Kasumi-1 (cell line): ENCODE measurements at places on chromosomes 13 and 19.

- no peak for DNase-seq
Observed at GRCh38 chr19:56740501-56740900, 68.9 kb upstream of the ZNF835 start.

- DNase-seq: no peak
Observed at GRCh38 chr13:41459432-41460073, 2.2 kb downstream of the RGCC start.

DNA sequence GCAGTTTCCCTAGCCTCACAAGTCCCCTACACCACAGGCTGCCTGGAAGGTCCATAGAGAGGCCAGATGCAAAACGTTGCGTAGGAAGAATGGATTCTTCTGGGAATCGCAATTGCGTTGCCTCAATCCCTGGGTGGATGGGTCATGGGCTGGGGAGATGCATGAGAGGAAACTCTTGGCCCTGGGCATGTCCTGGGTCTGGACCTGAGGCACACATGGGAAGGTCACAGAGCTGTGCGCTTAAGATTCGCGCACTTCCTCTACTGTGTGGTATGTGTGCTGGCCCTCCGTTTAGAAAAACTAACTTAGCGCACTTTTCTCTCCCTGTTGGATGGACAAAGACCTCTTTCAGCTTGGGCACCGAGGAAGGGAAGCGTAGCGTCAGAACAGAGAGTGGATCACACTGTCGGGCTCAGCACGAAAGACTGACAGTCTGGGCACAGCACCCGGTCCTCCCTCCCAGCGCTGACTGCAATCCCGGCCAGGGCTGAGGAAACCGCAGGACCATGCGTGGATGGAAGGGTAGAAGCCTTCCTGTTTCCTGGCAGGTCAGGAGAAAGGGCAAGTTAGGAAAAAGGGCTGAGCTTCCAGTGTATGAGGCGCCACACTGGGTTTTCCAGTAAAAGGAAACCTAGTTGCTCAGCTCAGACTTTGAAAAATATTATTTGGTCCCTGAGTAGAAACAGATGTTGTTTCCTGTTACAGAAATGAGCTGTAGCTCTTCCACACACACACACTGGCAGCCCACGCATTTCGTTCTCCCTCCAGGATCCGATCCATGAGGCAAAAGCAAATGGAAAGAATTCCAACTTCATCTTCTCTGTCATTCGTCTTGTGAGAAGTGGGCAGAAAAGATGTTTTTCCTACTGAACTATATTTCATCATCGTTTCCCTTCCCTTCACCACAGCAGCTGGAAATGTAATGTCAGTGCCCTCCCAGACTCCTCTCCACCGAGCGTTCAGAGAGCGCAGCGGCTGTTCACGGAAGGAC lies 86.0 kb downstream of the ING1 start:
- DNase-seq: peak; percentile 61

DNA sequence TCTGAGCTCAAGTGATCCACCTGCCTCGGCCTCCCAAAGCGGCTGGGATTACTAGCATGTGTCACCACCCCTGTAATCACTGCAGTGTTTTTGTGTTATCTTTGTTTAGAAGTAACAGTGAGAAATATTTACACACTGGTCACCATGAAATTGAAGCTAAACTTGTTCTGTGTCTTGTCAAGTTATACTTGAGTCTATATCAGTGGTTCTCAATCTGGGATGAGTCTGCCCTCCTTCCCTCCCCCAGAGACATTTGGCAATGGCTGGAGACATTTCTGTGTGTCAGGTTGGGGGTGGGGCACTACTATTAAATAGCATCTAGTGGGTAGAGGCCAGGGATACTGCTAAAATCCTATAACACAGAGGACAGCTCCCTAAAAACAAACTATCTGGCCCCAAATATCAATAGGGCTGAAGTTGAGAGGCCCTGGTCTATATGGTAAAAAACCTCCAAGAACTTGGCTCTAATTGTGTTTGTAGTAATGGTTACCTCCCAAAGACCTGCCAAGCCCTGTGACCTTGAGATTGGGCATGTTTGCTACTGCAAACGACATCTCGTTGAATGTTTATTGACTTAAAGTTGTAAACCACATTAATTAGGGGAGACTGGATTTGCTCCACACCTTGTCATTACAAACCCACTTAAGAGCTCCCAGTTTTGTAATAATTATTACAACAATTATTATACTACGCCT lies 6.9 kb downstream of the CTU1 start:
- no peak for DNase-seq

DNA sequence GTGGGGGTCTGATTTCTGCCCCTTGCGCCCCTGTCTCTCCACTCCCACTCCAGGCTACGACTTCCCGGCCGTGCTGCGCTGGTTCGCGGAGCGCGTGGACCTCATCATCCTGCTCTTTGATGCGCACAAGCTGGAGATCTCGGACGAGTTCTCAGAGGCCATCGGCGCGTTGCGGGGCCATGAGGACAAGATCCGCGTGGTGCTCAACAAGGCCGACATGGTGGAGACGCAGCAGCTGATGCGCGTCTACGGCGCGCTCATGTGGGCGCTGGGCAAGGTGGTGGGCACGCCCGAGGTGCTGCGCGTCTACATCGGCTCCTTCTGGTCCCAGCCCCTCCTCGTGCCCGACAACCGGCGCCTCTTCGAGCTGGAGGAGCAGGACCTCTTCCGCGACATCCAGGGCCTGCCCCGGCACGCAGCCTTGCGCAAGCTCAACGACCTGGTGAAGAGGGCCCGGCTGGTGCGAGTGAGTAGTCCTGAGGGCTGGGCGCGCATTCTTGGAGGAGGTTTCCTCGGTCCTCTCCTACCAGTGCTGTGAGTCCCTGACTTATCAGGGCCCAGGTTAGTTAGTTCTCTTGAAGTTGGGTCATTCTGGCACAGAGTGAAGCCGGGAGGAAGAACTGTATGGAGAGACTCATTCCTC lies 12.7 kb downstream of the EHD2 start:
- no peak for DNase-seq

DNA sequence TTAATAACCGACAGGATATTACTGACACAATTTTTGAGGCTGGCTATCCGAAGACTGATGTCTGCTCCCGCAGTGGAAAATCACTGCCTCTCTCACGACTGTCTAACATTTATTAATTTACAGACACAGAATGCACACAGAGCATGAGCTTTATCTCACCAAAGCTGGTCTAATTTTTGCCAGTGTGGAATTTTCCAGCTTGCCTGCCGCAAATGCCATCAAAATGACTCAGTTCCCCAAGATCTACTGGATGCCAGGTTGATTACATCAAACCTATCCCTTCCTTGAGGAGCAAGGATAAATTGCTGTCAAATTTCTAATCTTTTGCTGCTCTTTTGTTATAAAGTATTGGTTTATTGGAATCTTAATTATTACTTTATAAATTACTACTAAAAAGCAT lies 1775.1 kb upstream of the PCDH20 start:
- DNase-seq: no peak

- no peak for DNase-seq
Observed at GRCh38 chr19:49932731-49933131, 3.4 kb upstream of the NUP62 start.

DNA sequence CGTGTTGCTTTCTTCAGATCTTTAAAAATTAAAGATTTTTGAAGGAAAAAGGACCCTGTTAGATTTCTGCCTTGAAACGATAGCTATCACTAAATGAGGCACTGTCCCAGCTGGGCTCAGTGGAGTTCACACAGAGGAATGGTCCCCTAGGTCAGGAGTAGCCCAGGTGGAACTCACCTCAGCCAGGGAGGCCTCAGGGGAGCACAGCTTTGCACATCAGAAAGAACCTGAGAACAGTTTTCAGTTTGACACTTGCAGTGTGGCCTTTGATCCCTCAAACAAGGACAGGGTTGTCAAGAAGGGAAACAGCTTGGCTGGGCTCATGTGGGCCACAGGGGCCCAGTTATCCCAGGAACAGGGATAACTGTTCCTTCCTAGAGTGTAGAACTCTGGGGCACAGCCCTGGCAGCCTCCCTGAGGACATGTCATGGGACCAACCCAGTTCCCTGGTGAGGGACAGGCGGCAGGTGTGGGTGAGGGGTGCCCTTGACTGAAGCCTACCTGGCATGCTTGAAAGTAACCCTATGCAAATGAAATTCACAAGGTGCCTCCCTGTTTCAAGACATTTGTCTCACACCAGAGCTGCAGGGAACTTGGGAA lies 59.4 kb downstream of the CHST8 start:
- DNase-seq: no peak

DNA sequence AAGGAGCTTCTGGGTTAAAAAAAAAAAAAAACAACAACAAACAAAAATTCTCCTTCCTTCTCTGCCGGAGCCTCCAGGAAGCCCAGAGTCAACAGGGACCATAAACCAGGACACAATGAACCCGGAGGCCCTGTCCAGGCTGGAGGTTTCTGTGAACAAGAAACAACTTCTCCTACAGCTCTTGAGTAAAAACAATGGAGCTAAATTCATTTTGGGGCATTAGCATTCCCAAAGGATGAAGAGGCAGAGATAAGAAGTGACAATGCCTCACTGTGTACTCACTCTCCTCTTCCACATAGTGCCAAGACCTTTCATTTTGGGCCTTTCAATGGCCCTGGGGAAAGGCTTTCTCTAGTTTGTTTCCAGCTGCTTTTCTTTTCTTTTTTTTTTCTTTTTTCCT lies 9.0 kb downstream of the RHPN2 start:
- no peak for DNase-seq

- no peak for DNase-seq
Observed at GRCh38 chr13:26459276-26460131, 98.0 kb upstream of the WASF3 start.

GRCh38 chr13:49436890-49437289 lies 7.0 kb downstream of the CAB39L start:
- DNase-seq: peak; percentile 23

- DNase-seq: no peak
Observed at GRCh38 chr13:107395927-107396662, 819.2 kb downstream of the LIG4 start.

DNA sequence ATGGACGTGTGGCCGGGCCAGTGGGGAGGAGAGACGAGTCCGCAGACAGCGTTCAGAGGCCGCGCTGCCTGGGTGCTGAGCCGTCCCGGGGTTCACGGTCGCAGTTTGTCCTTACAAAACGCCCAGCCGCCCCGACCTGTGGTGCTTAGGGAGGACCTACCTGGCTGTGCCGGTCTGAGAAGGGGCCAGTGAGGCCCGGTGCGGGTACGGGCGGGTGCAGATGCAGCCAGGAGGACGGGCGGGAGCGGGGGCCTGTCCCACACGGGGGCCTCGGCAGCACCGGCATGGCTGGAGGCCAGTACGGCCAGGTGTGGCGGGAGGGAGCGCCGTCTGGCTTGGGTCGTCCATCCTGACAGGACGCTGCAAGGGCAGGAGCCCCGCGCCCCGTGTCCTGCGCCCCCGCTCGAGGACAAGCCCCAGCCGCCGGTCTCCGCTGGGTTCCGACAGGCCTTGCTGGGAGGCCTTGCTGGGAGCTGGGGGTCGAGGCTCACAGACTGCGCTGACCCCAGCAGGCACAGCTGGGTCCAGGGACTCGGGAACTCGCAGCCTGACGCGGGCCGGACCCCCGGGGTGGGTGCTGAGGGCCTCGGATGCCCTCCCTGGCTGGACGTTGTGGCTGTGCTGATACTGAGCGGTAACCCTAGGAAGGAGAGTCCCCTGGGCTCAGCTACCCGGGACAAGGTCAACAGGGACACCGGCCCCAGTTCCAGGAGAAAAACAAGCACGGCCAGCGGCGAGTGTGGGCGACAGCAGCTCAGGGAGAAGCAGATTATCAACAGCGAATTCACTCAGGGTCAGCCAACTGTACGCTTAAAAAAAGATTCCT lies 5.3 kb upstream of the PROZ start:
- DNase-seq: no peak

GRCh38 chr19:5321066-5321642 lies 19.5 kb downstream of the PTPRS start:
- DNase-seq: no peak

- DNase-seq: no peak
Observed at GRCh38 chr13:112675366-112675756, 14.5 kb upstream of the ATP11A start.

GRCh38 chr13:110116072-110116487 lies 190.9 kb downstream of the COL4A1 start:
- peak; percentile 53 for DNase-seq

- DNase-seq: no peak
Observed at GRCh38 chr19:7801020-7801570, 28.9 kb upstream of the EVI5L start.

DNA sequence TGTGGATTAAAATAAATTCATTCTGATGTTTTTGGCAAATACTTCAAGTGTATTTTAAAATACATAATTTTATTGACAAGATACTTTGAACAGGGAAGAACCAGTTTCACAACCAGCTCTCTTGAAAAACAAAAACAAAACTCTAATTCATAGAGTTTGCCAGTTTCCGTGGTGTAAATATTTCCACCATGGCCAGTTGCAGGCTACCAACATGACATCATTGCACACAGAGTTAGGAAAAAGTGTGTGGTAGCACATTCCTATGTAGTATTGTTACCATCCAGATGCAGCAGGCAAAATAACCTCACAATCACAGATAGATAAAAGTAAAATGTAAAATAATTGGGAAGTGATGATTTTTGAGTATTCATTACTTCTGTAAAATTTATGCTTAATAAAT lies 7.7 kb upstream of the RNF113B start:
- no peak for DNase-seq

DNA sequence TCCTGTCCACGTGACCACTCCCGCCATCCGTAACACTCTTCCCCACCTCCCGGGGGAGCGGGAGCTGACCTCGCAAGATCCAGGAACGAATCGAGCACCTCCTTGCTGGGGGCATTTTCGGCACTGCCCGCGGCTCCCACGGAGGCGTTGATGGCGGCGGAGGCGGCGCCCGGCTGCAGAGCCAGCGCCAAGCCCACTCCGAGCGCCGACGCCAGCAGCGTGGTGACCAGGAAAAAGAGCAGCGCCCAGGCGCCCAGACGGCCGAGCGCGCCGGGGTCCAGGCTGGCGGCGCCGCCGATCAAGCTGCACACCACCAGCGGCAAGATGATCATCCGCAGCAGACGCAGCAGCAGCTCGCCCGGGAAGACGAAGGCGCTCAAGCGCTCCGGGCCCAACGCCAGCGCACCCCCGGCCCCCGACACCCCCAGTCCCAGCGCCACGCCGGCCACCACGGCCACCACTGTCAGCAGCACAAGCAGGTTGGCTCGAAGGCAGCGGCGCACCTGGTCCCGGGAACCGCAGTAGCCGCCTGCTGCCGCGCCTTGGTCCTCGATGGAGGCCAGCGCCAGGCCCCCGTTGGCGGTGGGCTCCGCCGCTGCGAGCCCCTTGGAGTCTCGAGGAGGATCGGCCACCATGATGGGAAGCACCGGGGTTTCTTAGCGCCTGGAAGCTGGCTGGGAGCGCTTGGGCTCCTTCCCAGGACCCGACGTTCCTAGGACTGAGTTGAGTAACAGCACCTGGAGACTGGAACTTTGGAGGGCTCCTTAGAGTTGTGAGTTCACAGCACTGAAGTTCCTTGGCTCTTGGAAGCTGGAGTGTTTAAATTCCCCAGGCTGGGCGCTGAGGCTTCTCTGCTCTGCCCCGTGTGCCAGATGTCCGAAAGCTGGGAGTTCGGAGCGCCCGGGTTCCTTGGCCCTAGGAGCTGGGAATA lies 798 bp downstream of the SLC1A5 start:
- DNase-seq: peak; percentile 35

DNA sequence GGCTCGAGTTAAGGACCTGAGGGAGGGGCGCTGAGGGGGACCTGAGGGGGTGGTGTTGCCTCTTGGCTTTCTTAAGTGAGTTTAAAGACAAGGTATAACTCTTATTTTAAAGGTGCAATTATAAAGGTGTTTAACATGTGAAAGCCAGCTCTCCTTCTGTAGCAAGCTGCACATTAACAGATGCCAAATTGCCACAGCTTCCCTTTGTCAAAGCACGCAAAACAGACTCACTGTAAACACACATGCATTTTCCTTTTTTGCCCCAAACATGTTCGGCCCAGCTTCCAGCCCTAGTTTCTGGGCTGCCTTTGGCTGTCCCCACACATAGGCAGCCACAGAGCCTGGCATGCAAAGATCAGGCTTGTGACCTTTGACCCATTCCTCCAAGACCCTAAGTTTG lies 111.9 kb downstream of the SLC7A1 start:
- DNase-seq: no peak
